ENCODE measurements at places on chromosomes 7 and 10.

DNA sequence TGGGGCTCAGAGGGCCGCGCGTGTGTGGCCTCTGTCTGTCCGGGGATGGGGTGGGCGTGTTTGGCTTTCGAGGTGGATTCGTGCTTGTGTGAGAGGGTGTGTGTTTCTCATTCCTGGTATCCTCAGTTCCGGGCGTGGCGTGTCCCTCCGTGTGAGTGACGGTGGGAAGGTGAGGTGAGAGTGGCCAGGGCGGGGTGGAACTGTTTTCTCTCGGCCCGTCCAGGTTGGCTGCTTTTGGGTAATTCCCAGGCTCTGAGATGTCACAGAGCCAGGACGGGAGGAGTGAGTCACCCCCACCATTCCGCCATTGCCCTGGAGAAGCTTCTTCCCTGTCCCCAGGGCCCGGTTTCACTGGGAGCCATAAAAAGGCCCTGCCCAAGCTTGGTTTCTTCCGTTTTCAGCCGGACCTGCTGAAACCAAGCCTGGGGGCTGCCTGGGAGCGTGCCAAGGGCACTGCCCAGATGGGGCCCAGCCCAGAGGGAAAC is 21.3 kb upstream of the CLDN4 start:
- DNase-seq = peak; percentile 78

DNA sequence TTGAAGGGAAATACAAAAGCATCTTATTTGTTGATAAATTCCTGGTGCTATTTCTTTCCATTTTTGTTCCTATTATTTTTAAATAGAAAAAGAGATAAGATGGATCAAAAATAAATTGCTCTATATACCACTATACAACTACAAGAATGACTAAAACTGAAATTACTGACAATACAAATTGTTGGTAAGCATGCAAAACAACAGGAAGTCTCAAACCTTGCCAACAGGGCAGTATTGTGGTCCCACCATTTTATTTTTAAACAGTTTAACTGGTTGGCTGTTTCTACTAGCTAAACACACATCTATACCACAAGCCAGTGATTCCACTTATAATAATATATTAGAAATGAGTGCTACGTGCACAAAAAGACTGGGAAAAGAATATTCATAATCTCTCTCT is 213.0 kb downstream of the JAZF1 start:
- no peak for DNase-seq

GRCh38 chr7:111682588-111683340 is 120.5 kb upstream of the IMMP2L start:
- DNase-seq = no peak

- DNase-seq = peak; percentile 91
These were observed 5.0 kb downstream of the AKR1B10 start for GRCh38 chr7:134532180-134532953.

DNA sequence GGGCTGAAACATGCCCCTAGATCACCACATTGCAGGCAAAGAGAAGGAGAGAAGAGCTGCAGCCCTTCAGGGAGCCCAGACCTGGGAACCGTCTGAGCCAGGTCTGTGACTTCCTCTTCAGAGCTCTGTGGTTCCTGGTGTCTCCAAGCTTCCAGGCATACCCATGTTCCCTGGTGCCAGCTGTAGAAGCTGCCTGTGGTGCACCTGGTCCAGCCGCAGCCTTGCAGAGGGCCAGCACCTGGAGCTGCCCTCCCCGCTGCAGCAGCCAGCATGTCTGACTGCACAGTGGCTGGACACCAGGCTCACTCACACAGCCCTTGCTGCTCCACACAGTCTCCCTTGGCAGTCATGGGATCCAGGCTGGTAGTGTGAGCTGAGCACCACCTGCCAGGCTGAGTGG is 33.6 kb downstream of the C7orf25 start:
- no peak for DNase-seq

- DNase-seq = no peak
These were observed 521.7 kb upstream of the AUTS2 start for GRCh38 chr7:69076566-69076965.

DNA sequence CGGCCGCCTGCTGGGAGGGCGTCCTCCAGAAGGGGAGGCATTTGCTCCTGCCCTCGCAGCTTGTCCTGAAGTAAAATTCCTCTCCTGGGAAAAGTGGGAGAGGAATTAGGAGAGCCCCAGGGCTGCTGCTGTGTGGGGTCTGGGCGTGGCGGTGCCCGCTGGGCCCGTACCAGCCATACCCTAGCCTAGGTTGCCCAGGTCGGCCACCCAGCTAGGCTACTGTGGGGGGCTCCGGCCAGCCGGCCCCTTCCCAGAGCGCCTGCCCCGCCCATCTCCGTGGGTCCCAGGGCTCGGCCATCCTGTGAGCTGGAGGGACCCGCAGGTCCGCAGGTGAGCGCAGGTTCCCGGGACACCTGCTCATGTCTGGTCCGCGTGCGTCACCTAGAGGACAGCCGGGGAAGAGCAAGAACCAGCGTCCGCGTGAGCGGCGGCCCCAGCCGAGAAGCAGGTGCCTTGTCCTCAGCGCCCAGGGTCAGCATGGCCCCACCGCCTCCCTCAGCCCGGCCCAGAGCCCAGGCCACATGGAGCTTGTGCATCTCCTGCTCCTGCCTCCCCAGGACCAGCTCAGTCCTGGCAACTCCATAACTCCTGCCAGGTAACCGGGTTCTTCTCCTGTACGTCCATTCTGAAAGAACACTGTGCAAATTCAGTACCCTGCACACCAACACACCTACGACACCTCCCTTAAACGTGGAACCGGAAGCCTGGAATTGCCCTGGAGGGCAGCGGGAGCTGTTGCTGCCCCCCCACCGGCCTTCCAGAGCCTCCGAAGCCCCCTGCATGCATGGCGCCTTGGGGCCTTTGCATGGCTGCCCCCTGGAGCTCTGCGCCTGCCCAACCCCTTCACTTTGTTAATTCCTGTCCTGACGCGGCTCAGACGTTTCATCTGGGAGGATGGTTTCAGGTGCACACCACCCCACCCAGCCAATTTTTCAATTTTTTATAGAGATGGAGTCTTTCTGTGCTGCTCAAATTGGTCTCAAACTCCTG is 22.8 kb upstream of the FOXL3 start:
- DNase-seq = no peak

DNA sequence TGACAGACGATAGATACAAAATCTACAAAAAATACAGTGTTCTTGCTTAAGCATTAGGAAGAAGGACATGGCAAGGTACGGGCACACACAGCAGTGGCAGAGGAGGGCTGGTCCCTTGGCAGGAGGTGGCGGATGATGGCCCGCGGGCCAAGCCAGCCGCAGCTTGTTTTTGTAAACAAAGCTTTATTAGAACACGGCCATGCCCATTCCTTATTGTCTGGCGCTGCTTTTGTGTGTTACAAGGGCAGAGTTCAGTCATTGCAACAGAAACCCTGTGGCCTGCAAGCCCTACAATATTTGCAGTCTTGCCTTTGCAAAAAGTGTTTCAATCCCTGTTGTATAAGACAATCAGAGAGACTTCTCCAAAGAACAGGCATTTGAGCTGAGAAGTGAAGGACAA is 30.7 kb downstream of the FGFR2 start:
- DNase-seq = no peak

DNA sequence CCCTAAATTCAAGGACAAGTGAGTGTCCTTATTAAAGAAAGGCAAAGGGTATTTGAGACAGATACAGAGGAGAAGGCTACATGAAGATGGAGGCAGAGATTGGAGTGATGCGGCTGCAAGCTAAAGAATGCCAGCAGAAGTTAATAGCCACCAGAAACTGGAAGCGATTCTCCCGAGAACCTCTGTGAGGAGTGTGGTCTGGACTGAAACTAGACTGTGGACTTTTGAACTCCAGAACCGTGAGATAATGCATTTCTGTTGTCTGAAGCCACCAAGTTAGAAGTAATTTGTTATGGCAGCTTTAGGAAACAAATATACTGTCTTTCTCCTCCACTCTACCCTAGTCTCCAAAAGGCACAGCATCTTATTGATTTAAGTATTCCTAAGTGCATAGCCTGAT is 80.3 kb upstream of the CREB5 start:
- peak; percentile 66 for DNase-seq

DNA sequence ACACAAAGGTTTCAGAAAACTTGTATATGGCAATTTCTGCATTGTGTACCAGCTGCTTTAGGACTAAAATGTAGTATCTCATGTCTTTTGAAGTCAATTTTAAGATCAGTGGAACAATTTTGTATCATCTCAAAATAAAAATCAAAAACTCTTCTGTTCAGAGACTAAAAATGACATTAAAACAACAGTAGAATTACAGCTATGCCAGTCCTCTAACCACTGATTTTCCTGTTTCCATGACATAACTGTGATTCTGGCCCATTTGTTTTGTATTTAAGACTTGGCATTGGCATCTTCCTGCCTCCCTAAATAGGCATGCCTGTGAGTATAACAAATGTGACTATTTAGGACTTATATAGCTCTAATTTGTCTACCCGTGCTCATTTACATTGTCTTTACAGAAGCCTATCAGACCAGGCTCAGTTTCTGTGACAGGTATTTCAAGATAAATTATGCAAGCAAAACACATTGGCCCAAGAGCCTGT is 29.1 kb upstream of the VPS41 start:
- DNase-seq = no peak

GRCh38 chr7:130210181-130210935 is 2.7 kb downstream of the SSMEM1 start:
- DNase-seq = no peak

- no peak for DNase-seq
These were observed 23.6 kb downstream of the NEUROD6 start for GRCh38 chr7:31316876-31317275.

DNA sequence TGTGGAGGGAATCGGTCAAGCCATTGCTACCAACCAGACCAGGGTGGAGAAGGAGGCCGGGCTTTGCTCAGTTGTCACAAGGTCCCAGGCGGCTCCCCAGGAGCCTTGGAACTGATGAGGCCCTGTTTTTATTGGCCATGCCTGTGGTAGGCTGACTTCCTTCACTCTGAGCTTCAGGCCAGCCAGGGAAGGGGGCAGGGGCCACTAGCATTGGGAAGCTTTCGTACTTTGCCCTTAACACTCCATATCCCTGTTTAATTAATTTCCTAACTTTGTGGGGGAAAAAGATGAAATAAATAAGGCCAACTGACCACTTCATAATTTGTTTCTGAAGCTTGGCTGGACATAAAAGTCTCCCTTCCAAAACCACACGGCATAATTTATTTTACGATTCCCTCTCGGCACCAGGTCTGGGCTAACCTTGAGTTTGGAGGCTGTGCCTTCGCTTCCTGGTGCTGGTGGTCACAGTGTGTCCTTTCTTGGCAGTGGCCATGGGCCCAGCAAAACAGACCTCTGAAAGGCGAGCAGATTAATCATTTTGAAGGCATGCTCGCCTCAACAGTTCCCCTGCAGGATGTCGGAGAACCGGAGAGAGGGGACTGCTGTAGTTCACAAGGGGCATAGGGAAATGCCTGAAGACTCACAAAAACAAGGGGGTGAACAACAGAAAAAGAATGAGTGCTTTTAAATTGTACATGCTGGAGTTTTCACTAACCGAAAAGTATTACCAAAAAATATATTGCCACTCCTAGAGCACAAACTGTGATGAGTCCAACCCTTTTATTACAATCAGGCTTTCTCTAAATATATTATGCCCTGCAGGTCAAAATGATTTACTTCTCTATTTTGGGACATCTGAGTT is 966.0 kb downstream of the LRMDA start:
- no peak for DNase-seq

DNA sequence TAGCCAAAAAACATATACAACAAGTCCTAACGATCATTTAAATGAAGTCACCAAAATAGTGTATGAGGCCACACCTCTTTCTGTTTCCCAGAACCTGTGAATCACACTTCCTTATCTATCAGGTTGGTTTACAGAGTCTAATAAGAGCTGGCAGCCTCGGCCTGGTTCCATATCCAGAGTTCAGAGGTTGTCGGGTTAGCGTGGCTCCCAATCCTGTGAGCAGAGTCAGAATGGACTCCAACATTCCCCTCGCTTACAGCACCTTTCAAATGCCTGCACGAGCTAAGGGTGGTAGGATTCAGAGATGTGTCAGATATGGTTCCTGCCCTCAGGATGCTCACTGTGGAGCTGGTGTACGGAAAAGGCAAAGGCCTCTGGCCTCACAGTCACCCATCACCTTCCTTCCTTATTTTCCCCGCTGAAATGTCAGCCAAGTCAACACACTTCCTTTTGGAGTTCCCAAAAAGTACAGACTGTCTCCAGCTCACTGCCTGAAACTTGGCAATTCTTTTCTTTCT is 6.0 kb downstream of the IL15RA start:
- DNase-seq = peak; percentile 67

- DNase-seq = no peak
These were observed 95.1 kb downstream of the NPY start for GRCh38 chr7:24378871-24379616.

DNA sequence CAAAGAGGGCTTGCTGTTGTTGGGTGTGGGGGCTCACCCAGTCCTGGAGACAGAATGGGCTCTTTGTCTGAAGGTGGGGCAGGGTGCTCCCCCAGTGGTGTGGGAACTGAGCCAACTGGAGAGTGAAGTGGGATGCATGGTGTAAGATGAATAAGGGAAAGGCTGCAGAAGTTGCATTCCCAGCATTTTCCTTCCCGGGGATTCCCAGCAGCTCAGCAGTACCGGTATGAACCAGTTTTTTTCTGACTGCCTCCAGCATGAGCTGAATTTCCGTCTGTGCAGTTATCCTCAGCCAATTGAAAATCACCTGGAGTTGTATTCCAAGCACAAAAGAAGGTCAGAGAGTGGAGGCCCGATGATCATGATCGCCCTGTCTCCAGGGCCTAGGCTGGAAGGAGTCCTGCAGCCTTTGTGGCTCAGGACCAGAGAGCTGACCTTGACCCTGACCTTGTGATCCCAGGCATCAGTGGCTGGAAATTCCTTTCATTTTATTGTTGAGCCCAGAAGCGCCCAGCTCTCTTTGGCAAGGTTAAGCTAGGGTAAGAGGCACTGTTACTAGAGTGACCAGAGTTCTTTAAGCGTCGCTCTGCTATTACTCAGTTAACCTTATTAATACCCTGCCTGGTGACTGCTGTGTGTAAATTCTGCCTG is 33.4 kb downstream of the OGDH start:
- DNase-seq = peak; percentile 87

DNA sequence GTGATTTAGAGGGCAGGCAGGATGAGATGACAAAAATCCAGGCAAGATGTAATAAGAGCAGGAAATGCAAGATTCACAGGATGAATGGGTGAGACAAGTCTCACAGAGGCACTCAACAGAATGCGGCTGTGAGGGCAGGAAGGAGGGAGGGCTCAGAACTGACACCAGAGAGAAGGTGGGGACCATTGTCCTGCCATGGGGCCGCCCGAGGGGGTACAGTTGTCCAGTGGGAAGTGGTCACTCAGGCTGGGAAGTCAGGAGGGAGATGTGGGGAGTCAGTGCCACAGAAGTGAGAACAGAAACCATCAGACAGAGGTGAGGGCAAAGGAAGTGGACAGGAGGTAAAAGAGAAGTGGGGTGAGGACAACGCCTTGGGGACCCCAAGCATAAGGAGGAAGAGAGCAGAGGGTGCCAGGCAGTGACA is 8.9 kb downstream of the HIP1 start:
- no peak for DNase-seq

DNA sequence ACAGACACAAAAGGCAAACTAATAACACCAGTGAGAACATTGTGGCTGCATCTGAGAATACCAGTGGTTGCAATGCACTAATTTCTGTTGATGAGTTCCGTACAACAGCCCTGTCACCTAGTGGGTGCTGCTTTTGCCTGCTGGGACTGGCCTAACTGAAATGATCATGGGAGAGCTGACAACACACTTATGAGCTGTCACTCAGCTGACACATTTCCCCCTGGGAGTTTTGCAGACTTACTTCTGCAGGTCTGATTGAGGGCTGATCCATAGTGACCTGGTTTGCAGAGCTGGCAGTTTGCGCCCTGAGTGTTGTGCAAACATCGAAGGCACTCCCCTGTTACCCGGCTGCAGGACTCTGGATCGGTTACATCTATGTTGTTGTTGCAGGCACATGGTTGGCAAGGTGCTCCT is 60.6 kb upstream of the LAMB1 start:
- DNase-seq = no peak

- DNase-seq = no peak
These were observed 337.9 kb downstream of the FGFR2 start for GRCh38 chr10:121260377-121260776.

Measured in large intestine (tissue), 12 donors.